CD4-positive, alpha-beta T cell treated with Interleukin-1 beta for 1 hour (primary cell): ENCODE measurements at places on chromosomes 11 and 22.
A peak's percentile ranks its signal among the peaks of the same experiment; 100 is the strongest.

- DNase-seq = peak; percentile 79
Observed at GRCh38 chr11:60831143-60831500, 10.8 kb upstream of the CCDC86 start.

GRCh38 chr11:1202776-1203504 lies 19.9 kb upstream of the MUC5B start:
- DNase-seq = peak; percentile 59

DNA sequence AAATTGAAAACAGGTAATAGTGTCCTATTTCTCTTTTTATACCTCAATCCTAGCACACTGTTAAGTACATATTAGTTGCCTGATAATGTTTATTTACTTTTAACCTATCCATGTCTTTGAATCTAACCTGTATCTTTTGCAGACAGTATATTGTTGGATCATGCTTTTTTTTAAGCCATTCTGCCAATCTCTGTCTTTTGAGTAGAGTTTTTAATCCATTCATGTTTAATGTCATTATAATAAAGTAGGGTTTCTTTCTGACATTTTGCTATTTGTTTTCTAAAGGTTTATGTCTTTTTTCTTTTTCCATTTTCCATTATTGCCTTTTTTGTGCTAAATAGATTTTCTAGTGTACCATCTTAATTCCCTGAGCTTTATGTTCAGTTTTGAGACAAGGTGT lies 23.8 kb upstream of the DEPDC7 start:
- no peak for DNase-seq

- no peak for DNase-seq
Observed at GRCh38 chr11:68803766-68804165, 38.0 kb downstream of the CPT1A start.

- peak; percentile 72 for DNase-seq
Observed at GRCh38 chr11:69055598-69056516, 7.1 kb downstream of the TPCN2 start.

DNA sequence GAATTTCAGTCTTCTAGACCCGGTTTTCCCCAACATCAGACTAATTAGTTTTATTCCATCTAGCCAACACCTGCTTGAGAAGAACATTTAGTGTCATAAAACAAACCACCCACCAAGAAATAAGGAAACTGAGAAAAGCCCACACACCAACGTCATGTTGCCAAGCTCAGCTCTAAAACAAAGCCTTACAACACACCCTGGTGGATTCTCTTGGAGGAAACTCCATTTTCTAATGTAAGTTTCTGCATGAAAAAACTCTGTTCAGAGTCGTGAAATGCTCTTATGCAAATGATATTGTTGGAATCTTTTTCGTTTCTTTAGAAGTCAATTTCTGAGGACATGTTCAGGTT lies 105.0 kb upstream of the RAG2 start:
- no peak for DNase-seq

- DNase-seq = no peak
Observed at GRCh38 chr11:8649361-8649760, 33.1 kb downstream of the TRIM66 start.

GRCh38 chr22:23119494-23120414 lies 22.0 kb downstream of the RSPH14 start:
- peak; percentile 73 for DNase-seq

GRCh38 chr11:12832480-12833224 lies 158.4 kb downstream of the TEAD1 start:
- no peak for DNase-seq
